ENCODE measurements at places on chromosomes 12 and 14.

- no peak for DNase-seq
Observed at GRCh38 chr12:70149665-70150064, 93.6 kb upstream of the CNOT2 start.

GRCh38 chr12:49260166-49260565 is 4.7 kb upstream of the TUBA1C start:
- peak; percentile 54 for DNase-seq

DNA sequence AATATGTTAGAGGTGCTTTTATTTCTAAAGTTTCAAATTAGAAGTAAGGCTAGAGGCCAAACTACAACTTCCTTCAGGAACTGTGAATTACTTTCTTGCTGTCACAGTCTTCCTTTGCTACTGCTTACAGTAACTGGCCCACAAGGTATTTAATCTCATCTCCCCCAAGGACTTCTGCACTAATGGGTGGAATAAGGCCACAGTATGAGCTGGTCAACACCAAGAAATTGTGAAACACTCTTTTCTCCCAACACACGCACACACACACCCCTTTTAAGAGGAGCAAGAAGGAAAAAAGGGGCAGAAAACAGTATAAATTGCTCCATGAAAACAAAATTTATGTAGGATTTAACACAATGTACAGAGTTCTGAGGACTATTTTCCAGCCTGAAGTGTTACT is 45.6 kb downstream of the SCAF11 start:
- peak; percentile 79 for DNase-seq

DNA sequence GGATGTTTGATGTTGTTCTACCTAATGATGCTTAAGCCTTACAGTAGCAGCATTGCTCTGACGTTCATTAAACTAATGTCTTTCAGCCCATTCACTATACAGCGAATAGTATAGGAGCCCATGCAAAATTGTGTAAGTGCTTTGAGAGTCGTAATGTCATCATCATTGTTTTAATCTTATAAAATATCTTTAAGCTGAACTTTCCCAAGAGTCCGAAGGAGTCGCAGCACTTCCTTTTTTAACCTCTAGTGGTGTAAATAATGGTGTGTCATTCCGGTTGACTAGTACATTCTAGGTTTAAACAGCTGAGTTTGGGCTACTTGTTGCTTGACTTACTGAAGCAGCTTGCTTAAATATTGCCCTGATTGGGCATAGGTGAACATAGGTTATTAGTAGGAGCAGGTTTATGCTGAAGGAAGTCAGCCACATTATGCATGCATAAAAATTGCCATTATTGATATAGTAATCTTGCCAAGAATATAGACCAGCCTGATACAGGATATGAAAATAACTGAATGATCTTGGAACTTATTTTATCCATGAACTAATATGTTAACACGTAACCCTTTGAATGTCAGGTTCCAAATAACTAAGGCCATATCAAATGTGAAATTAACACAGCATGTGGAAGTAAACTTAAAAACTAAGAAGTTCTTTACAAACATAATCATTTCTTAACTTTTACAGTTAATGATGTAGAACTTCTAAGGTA is 2.6 kb downstream of the WNK1 start:
- DNase-seq: peak; percentile 83

DNA sequence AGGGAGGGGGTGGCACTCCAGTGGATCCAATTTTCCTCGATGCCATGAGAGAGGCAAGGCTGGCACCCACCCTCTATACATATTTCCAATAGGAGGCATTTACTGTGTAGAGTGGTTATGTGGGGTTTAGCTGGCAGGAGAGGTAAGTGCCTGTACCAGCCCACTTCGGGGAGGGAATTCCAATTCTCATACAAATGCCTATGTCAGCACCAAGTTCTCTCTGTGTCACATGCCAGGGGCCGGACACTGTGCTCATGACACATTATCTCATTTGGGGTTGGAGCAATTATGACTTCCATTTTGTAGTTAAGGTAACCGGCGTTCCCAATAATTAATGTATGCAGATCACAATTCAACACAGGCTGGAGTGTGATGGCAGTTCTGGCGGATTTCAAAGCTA is 284.3 kb downstream of the KSR2 start:
- DNase-seq: no peak

- no peak for DNase-seq
Observed at GRCh38 chr14:35395283-35395682, 9.3 kb downstream of the NFKBIA start.

DNA sequence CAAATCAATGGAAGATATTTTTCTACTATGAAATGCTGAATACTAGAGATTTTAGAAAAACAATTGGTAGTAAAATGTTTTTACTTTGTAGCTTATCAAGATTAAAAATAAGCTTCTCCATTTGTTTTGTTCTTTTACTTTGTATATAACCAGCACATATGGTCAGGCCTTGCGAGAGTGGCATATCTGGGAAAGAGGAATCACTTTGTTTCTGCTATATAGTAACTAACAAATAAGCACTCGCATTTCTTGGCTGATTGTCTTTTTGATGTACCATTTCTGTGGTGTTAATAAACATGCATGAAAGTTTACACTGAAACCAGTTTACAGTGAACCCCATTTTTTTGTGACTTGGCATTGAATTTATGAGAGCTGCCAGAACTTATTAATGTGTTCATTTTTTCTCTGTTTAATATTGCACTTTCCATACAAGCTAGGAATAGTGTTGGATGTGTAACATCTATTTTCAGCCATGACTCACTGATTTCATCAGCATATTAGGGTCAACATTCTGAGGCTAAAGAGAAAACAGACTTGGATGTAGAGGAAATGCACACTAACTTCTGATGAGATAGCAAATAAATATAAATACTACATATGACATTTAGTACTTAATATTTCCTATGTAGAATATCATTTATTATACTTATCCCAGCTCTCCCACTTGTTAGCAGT is 635.5 kb downstream of the KCNH5 start:
- DNase-seq: peak; percentile 82

- no peak for DNase-seq
Observed at GRCh38 chr12:130126023-130126432, 36.2 kb upstream of the FZD10 start.

DNA sequence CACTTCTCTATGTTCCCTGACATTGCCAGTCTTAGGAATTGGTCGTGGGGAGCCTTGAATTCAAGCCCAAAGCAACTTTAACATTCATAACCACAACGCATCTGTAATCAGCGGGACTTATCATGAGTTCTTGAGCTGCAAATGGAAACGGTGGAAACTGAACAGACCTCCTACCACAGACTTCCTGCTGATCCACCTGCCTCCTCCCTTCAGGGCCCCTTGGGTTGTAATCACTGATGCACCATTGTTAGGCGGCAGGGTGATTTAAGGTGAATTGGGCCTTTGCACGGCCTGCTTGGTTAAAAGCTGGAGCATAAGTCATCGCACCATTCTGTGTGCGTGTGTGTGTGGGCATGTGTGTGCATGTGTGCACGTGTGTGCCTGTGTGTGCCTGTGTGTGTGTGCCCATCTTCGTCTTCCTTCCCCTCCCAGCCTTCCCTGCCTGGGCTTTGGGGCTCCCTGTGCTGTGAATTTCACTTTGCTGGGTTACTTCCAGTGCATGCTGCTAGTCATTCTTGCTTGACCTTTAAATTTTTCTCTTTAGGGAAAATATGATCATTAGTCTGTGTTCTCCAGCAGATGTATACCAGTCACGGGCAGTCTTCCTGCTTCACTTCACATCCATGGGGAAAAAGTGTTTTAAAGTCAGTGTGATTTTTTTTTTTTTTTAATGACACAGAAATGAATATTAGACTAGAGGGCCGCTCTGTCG is 29.1 kb downstream of the CHST11 start:
- no peak for DNase-seq
